ENCODE measurements at places on chromosomes 3 and 15.

DNA sequence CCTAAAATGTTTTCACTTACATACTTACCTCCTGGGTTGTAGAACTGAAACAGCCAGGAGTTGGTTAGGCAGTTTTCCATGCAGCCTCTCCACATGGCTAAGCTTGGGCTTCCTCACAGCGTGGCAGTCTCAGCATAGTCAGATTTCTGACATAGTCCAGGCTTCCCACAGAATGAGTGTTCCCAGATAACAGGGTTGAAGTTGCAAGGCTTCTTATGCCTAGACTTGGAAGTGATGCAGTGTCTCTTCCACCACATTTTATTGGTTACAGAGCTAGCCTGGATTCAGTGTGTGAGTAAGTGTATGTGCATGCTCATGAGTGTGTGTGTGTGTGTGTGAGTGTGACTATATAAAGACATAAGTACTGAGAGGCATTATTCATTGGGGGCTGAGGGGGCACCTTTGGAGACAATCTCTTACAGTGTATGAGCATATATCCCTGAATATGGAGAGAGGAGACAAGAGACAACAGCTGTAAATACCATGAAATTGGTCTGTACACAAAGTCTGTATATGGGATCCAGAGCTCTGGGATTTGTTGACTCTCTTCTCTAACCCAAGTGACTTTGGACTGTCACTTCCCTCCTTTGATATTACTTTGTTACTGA is 78.1 kb downstream of the ZNF621 start:
- DNase-seq, result no peak

DNA sequence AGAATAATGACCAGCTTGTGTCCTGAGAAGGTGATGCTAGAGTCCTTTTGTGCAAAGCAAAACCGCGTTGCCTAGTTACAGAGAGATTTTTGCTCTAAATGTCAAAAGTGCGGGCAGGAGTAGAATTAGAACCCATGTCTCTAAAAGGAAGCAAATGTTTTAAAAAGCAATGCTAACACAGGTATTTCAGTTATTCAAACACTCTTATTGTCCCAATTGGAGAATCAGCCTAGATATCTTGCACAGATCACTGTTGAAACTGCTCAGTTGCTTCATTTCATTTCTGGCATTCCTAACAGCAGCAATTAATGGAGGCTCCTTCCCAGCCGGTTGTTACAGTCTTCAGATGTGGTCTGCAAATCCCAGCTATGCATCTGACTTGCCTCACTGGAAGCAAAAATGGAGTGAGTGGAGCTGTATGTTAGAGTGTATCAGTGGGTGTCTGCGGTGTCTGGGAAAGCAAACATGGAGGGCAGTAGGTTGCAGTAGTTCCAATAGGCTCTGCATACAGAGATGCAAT is 55.6 kb upstream of the SEMA6D start:
- no peak for DNase-seq

GRCh38 chr3:69197922-69198530 is 75.6 kb upstream of the LMOD3 start:
- no peak for DNase-seq

- peak; percentile 63 for DNase-seq
Observed at GRCh38 chr3:65785065-65785645, 253.6 kb downstream of the MAGI1 start.

GRCh38 chr3:13500133-13500885 is 20.2 kb downstream of the HDAC11 start:
- no peak for DNase-seq

GRCh38 chr3:138964264-138964663 is 17.2 kb downstream of the FOXL2NB start:
- no peak for DNase-seq

- DNase-seq, result no peak
Observed at GRCh38 chr15:68311859-68312557, 34.5 kb downstream of the FEM1B start.

- no peak for DNase-seq
Observed at GRCh38 chr3:109176726-109177125, 40.2 kb downstream of the C3orf85 start.

DNA sequence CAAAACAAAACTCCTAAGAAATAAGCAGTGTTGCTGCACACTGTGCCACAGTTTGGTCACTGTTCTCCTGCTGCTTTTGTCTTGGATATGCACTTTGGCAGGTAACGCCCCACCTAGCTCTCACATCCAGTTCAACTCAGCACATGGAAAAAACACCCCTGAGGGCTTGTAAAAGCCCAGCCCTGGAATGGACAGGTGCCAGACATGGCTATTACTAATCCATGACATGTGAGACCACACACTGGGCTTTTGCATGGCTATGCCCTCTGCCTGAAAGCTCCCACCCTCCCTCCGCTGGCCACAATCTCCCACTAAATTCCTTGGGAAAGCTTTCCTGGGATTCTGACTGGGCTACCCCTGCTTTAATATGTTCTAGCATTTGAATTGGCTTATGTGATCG is 24.7 kb upstream of the ZBED2 start:
- DNase-seq, result no peak

DNA sequence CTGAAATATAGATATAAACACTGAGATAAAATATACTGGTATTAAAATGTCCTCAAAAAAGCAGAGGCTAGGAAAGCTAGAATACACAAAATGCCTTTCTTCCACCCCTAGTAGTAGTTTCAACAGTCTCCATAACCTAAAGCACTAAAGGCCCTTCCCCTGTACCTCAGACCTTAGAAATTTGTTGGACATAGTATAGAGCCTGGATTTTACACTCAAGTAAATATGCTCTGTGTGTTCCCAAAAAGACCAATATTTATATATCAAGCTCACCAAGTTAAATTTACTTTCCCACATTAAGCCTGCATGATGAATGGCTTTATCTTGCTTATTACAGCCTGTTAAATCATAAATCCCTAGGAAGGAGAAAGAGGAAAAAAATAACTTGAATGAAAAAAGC is 378.7 kb upstream of the AZI2 start:
- DNase-seq, result no peak

DNA sequence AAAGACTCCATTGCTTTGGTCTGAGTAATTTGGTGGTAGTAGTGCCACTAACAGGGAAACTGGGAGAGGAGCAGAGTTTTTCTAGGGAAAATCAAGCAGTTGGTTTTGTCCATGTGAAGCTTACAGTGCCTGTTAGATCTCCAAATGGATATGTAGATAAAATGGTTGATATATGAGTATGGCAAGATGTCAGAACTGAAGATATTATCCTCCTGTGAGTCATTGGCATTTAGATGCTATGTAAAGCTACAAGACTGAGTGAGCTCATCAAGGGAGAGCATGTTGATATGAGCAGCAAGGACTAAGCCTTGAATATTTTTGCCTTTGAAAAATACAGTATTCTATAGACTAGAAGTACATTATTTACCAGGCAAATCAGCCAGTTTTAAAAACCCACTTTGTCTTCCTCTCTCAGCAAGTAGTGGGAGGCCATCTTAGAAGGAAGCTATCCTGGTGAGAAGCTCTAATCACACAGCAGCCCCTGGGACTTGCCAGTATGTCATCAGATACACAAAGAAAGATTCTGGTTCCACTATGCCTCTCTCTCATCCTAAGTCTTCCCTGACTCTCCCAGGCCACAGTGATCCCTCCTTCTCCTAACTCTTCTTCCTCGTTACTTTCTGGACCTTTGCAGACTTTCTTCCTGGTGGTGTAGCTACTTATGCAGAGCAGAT is 77.4 kb upstream of the ANKRD28 start:
- no peak for DNase-seq

DNA sequence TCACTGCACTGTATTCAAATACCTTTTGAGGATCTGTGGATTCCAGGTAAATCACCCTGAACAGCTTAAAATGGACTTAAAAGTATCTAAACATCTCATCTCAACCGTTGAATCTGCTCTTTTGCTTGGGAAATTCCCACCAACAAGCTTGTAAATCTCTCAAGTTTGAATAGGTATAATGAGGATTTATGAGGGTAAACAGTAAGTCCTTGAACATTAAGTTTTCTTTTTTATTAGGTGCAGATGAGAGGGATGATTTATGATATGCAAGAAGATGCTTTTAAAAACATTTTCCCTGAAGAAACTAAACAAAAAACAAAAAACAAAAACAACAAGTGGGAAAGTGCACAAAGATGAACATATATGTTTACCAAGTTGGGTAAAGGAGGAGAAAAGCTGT is 290.6 kb downstream of the ROBO1 start:
- no peak for DNase-seq

GRCh38 chr3:84074767-84075166 is 884.0 kb upstream of the CADM2 start:
- no peak for DNase-seq

DNA sequence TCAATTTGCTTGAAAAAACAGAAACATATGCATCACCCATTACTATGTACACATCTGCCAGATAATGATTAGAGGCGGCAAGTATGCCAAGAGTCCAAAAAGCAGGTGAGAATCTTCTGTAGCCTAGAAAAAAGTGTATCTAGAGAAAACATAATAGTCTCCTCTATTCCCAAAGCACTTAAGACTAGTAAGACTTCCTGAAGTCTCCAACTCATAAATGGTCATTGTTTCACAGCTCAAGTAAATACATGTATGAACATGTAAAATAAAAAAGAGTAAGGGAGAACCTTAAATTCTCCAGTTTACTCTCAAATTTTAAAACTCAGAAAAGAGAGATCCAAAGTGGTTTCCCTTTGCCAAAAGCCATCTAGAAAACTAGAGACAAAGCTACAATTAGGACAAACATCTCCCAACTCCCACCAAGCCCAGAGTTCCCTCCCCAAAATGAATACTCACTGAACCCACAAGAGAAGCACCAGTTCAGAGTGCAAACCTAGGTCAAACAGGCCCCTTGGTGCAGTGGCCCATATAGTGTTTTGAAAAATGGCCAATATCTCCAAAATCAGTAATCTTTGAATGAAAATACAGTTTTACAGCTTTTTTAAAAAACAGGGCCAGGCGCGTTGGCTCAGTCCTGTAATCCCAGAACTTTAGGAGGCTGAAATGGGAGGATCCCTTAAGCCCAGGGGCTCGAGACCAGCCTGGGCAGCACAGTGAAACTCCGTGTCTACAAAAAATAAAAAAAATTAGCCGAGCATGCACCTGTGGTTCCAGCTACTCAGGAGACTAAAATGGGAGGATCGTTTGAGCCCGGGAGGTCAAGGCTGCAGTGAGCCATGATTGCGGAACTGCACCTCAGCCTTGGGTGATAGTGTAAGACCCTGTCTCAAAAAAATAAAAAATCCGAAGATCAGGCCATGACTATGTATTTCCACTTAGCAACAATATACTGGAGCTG is 11.0 kb upstream of the MAP4 start:
- no peak for DNase-seq

DNA sequence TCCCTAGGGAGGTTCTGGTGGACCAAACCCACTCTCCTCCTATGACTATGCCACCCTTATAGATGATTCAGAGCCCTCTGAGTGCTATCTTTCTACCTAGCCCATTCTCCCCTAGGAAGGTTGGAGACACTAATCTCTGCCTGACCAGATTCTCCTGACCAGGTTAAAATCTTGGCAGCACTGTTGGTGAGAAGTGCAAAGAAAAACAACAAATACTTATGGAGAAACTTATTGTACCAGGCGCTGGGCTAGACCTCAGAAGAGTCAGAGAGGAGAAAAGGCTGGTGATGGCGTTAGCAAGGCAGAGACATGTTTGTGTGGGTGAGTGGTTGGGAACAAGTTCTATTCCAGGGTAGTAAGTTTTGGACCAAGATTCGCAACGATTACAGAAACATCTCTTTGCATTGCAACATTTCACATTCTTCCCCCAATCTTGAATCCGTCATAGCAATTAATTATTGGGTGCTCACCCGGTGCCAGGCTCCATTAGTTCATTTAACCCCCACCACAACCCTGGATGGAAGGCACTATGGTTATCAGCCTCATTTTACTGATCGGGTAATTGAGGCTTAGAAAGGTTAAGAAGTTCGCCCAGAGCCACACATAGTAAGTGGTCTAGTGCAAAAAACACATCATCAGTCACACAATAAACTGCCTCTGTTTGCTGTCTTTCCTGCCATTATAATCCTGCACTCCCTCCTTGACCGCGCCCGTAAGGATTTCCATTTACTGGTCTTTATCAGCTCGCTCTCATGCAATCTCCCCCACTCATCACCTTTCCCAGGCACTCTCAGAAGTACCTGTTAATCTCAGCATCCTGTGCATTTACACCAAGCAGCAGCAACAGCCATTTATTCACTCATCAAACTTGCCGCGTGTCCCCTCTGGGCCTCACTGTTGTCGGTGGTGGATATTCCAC is 655 bp upstream of the TSPAN3 start:
- no peak for DNase-seq

DNA sequence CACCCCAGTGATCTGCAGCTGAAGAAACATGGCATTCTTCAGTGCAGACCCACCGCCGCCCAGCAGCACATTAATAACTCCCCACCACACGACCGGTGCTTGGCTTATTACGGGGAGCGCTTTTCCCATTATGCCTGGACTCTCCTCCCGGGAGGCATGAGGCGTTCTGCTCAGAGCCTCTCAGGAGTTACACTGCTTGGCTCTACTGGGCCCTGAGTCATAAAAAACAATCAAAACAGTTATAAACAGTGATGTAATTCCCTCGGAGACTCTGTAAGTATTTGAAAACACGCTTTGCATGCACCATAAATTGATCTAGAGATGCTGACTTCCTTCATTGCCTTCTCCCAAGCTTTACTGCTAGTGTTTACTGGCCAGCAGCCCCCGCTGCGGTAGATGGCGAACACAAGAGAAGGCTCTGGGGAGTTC is 77.1 kb upstream of the SNRPA1 start:
- DNase-seq, result no peak

GRCh38 chr15:74635228-74635627 is 19.6 kb downstream of the CLK3 start:
- peak; percentile 71 for DNase-seq

- no peak for DNase-seq
Observed at GRCh38 chr3:168473334-168473890, 377.7 kb upstream of the GOLIM4 start.

- DNase-seq, result no peak
Observed at GRCh38 chr15:40595219-40595618, 1.2 kb downstream of the KNL1 start.

DNA sequence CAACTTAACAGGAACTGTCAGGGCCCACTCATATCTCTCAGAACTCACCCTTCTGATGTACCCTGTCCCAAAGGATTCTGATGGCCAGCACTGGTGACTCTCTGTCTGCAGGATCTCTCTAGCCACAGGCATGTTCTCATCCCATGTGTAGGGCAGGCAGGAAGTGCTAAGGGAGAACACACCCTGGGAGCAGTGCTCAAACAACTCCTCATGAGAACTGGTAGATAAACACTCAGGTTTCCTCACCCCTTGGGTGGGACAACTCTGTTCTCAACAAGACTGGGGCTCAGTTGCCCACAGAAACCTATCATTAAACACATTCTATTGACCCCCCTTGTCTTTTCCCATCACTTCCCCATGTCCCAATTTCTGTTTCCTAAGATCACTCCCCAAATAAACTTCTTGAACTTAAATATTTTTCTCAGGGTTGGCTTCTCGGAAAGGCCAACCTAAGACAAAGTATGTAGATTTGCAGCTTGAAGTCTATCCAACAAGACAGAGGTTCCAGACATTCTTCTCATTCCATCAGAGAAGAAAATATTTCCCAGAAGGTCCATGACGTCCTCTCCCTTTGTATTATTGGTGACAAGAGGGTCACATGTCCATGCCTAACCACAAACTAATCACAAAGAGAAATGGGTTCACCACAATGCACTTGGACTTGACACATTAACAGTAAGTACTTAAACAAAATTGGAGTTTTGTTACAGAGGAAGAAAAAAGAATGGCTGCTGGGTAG is 276.6 kb upstream of the GADL1 start:
- DNase-seq, result no peak

- no peak for DNase-seq
Observed at GRCh38 chr3:173622166-173622565, 224.6 kb downstream of the NLGN1 start.
